ENCODE measurements at places on chromosomes 7 and 10.

GRCh38 chr7:39407137-39407536, 159.1 kb upstream of the YAE1 start:
- no peak for DNase-seq

- no peak for DNase-seq
Observed at GRCh38 chr7:43856996-43857395, 12.3 kb downstream of the MRPS24 start.

DNA sequence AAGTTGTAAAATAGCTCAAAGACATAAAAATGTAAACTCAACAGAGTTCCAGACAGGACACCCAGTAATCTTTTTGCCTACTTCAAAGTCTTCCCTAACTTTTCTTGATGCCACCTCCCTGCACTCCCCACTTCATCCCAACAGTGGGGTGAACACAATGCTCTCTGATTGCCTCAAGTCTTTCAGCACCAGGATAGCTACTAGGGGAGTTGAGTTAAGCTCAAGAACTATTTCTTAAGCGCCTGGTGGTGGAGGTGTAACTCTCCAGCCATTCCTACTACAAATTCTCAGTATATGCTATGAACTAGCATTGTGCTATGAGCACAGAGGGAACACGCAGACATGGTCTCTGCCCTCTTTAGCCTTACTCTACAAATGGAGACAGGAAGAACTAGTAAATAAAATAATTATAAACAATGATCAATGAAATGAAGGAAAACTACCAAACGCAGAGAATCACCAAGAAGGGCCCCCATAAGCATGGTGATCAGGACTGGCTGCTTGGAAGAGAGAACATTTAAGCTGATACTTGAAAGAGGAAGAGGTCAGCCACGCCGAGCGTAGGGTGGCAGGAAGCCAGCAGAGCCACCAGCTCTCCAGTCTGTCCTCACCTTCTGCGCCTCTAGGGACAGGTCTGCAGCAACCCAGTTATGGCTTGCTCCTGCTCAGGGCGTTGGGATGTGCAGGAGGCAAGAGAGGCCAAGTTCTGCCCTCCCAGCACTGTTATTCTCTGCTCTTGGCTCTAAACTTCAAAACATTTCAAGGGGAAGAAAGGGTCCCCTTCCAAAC, 16.7 kb upstream of the FRA10AC1 start:
- DNase-seq = no peak

DNA sequence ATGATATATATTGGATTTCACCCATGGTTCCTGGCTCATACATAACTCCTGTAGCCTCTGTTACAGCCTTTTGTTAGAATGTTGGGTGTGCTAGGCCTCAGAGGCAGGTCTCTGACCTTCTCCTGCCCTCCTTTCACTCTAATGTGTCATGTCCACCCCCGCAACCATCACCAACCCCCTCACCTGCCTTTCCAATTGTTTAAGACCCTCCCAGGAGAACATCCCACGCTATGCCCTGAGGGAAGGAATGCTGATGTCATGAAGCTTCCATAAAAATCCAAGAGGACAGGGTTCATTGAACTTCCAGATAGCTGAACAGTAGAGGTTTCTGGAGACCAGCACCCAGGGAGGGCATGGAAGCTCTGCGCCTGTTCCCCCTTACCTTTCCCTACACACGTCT, 30.8 kb upstream of the C10orf67 start:
- DNase-seq = peak; percentile 14

- DNase-seq = no peak
Observed at GRCh38 chr7:10268034-10268433, 705.6 kb upstream of the PHF14 start.

- DNase-seq = peak; percentile 69
Observed at GRCh38 chr7:81367326-81367931, 402.4 kb downstream of the HGF start.

- no peak for DNase-seq
Observed at GRCh38 chr10:99656199-99657064, 2.9 kb upstream of the ENTPD7 start.

- DNase-seq = no peak
Observed at GRCh38 chr10:66695046-66695445, 230.8 kb upstream of the LRRTM3 start.

DNA sequence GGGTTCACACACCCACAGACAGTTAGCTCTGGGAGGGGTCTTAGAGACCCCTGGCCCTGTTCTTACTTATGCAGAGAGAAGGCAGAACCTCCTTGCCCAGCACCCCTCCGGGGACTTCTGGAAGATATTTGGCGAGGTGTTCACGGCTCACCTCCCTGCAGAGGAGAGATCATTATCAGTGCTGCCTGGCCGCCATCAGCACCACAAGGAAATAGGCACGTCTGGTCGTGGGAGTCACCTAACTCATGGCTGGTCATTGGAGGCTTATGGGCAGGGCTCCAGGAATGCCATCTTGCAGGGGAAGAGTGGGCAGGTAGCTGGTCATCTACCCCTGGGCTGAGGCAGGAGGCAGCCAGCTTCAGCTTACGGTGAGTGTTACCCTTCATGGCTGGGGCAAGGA, 189.4 kb downstream of the RPS24 start:
- no peak for DNase-seq

DNA sequence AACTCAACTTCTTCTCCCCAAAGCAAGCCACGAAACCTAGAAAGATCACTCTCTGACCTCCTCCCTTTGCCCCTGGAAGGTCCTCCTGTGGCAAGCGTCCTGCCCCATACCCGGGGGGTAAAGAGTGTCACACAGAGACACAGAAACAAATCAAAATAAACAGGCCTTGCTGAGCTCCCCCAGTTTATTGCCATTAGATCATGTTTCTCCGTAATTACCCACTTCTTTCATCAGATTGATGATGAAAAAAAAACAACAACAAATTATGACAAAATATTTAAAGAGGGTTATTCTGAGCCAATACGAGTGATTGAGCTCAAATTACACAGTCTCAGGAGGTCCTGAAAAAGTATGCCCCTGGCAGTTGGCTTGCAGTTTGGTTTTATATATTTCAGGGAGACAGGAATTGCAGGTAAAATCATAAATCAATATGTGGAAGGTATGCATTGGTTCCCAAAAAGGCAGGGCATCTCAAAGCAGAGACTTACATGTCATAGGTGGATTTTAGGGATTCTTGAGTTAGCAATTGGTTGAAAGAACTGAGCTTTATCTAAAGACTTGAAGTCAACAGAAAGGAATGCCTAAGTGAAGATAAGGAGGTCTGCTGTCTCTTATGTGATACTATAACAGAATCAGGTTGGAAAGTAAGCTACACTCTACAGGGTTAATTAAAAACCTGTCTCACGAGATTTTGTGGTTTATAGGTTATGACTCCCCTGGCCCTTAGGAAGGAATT, 86.2 kb downstream of the APBB1IP start:
- DNase-seq = no peak

DNA sequence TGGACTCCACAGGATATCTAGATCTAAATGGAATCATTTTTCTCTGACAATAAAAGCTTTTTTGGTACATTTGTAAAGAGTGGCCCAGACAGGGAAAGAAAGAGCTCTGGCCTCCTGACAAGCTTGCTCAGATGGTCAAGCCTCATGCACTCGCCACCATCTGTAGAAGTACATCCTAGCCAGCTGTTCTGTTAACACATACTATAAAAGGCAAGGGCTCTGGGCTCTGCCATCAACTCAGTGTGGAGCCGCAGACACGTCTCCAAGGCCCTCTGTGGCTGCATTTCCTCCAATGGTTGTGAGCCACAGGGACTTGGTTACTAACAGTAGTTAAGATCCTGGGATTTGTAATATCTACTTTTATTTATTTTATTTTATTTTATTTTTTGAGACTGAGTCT, 70.8 kb upstream of the KDM7A start:
- DNase-seq = no peak

DNA sequence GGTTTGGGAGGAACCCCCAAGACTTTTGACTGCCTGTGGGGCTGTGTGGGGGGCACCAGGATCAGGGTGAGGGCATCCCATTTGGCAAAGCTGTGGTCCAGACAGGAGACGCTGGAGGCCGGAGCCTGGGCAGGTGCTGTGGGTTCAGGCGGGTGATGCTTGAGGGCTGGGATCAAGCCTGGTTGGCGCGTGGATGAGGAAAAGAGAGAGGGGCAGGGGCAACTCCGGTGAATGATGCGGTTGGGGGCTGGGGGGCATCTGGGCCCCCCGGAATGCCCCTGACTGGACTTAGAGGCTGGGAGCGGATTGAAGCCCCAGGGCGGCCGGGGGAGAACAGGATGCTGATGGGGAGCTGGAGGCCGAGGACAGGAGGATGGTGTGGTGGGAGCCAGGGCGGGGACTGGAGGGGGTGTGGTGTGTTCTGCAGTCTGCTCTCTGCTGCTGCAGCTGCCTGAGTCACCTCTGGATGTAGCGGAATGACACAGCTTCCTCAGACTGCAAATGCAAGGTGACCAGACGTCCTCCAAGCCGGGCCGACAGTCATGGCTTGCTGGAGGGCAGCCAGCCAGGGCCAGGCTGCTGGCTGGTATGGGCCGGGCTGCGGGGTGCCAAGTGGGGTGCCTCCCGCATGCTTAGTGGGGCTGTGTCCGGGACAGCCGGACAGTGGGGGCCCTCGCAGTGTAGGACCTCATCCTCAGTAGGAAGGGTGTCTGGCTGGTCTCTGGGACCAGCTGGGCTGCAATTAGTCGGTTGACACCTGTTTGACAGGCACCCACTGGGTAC, 3.2 kb downstream of the MAFK start:
- DNase-seq = peak; percentile 99

DNA sequence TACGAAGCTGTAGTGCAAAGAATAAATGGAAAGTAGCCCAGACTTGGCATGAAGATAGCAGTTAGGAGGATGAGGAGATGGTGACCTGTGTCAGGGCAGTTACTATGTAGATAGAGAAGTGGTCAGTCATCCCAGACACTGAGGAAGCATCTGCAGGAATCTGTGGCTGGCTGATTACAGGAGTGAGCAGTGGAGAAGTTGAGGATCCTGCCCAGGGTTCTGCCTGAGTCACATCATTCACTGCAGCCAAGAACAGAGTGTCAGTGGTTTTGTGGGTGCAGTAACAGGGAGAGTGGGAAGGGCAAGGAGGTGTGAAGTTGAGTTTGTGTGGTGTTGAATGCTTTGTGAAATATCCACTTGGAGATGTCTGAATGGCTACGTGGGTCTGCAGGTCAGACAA, 676.4 kb upstream of the NRP1 start:
- peak; percentile 85 for DNase-seq

DNA sequence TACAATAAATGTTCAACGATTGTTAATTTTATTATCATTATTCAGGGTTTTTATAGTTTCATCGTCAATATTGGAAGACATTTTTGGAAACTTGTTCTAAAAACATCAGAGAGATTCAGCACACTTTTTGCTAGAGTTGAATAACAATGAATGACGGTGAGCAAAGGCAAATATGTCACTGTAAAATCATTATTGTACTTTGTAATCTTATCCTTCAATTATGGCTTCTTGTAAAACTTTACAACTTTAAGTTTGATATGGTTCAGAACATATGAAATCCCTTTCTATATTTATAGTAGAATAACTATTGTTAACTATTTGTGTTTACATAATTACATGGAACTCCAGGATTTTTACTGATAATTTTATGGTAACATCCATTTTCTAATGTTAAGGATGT, 167.8 kb upstream of the SEMA3A start:
- DNase-seq = no peak

DNA sequence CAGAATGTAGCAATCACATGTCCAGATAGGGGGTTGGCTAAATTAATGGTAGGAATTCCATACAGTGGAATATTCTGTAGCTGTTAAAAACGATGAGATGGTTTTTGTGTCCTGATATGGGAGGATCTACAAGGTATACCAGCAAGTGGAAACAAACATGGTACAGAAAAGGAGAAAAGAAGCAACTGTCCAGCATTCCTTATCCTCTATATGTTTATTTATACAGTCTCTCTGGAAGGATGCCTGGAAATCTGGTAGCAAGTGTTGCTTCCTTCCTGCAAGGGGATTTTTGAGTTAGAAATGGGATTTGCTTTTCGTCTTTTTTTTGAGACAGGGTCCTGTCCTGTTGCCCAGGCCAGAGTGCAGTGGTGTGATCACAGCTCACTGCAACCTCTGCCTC, 19.3 kb downstream of the IL15RA start:
- no peak for DNase-seq
